ENCODE measurements at places on chromosomes 7 and 10.

DNA sequence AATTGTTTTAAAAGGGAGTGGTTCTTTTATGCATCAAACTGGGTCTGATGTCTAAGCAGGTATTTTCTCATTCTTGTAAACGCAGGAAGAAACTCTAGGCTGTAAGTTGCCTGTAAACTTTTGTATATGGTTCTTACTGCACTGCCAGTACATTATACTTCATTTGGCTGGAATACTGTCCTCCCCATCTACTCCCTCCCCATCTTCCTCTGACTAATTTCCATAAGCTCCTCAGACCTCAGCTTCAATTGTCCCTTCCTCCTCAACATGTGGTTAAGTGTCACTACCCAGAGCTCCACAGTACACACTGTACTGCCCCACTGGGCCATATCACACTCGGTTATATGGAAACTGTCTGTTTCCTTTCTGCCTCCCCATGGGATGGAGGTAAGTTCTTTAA lies 161.4 kb upstream of the MDFIC start:
- no peak for DNase-seq

DNA sequence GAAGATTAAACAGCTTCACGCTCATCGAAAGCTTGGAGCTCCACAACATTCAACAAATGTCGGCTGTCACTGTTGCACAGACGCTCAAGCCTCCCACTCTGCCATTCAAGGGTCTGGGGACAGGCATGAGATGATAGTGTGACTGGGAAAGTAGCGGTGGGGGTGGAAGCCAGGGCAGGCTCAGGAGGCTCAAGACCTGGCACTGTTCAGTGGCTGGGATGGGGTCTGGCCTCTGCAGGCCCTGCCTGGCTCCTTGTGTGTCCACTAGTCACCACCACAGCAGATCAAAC lies 13.5 kb upstream of the GTPBP4 start:
- no peak for DNase-seq

GRCh38 chr10:35219891-35220890 lies 93.5 kb downstream of the CREM start:
- DNase-seq: no peak

DNA sequence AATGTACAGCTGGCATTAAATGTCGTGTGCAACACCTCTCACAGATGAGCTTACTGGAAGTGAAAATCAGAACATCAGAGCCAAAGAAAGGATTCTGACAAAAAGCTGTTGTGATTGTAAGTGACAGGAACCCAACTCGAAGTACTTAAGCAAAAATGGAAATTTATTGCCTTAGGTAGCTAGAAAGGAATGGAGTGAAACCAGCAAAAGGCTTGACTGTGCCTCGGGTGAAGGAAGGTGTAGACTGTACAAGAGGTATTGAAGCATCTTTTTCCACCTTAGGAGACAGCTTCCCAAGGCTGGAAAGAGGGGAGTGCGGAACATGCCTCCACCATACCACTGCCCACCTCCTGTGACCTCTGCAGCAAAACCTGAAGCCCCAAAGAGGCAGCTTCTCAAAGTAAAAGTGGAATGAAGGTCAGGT lies 27.3 kb upstream of the ITGB1 start:
- DNase-seq: no peak

- no peak for DNase-seq
Measured at GRCh38 chr7:115822801-115823200, 207.8 kb downstream of the TFEC start.

- DNase-seq: no peak
Measured at GRCh38 chr10:26642896-26643653, 54.4 kb upstream of the PDSS1 start.

All from H1 (cell line).